ENCODE measurements at places on chromosomes 13 and 19. TPM values are rescaled to one million over a fixed set of nuclear protein-coding genes. Genes with fewer than 3 reads are reported as not detected.

Gene USHBP1
- 8.9 TPM for polyA plus RNA-seq

Gene PGLYRP2
- polyA plus RNA-seq = not detected

Gene CD33
- polyA plus RNA-seq = 1.3 TPM

Gene GRIN2D
- 0.12 TPM for polyA plus RNA-seq

Data from ovary (tissue), 10 donors.